ENCODE measurements at places on chromosomes 5 and 9.

DNA sequence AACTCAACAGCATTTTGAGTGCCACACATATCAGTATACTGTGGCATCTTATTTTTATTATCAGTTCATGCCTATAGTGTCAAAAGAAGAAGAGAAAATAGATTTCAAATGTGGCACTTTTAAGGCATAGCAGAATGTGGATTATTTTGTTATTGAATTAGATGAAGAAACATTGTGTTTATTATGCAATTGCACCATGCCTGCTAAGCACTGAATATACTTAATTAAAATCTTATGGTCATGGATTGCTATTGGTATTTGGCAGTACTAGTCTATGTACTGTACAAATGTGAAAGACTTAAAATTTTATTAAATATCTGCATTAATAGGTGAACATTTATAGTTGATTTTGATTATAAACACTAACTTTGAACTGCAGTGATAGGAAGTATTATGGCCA, 128.8 kb downstream of the FER start:
- no peak for DNase-seq

DNA sequence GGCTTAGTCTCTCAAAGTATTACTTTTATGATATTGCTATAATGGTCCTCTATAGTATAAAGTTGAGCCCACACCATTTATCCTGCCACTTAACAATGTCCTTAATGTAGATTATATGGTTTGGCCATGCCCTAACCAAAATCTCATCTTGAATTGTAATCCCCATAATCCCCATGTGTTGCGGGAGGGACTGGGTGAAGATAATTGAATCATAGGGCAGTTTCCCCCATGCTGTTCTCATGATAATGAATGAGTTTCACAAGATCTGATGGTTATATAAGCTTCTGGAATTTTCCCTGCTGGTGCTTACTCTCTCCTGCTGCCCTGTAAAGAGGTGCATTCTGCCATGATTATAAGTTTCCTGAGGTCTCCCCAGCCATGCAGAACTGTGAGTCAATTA, 498.8 kb downstream of the RAB3C start:
- no peak for DNase-seq

- no peak for DNase-seq
Measured at GRCh38 chr5:123150089-123150488, 61.0 kb downstream of the PRDM6 start.

DNA sequence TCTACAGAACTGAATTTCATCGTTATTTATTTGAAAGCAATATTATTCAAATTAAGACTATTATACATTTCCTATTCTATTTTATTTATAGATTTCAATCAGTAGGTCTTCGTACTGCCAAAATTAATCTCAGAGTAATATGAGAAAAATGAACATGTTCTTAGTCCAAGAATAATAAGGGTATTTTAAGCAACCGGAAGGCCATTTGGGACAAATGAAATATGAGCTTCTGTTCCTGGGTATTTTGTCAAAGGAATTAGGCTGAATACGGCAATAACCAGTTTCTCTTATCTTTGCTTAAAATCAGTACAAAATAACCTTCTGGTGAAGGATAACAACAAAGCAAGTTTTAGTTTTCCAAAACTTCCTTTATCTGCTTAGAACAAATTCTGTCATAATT, 410.3 kb upstream of the PRR16 start:
- DNase-seq: no peak

- no peak for DNase-seq
Measured at GRCh38 chr9:15229409-15229808, 77.6 kb downstream of the TTC39B start.

DNA sequence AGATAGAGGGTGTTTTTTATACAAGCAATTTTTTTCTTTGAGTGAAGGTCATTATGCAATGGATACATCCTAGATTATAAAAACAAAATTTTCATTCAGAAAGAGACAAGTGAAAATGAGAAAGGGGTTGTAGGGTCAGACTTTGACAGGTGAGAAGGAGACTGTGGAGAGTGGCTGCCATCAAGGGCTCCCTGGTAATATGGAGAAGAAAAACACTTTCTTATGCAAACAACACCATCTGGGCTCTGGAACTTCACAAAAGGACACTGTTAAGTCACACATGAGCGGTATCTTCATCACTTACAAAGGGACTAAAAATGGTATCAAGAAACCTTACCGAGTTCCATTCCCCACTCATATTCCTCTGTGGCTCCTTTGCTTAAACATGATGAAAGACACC, 23.5 kb downstream of the C7 start:
- DNase-seq: no peak

DNA sequence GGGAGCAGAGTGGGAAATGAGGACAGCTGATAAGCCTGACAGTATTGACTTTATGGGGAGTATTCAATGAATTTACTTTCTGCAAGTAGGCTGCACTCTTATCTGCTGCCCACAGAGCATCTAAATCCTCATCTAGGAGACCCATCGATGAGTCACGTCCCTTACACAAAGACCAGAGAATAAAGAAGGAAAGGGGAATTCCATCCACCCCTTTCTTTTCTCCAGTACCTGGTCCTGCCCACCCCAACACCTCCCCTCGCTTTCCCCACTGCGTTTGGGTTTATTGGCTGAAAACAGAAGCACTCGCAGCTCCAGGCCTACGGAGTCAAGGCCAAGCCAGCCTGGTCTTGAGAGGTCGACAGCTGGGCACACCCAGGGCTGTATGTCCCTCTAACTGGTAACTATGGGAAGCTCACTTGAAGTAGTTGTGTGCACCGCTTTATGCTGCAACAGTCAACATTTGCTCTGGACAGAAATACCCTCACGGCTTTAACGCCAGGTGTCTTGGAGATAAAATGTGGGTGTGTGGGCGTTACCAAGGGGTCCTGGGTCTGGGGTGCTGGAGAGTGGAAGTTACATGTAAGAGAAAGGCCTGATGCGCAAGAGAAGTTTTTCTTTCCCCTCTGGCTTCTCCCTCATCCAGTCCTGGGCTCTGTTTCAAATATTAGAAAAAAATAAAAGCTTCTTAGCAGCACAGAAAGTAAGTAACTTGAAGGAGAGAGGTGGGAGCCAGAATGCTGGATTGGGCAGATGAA, 14.5 kb upstream of the TAL2 start:
- no peak for DNase-seq

- DNase-seq: no peak
Measured at GRCh38 chr5:167839065-167839464, 452.4 kb upstream of the WWC1 start.
